ENCODE measurements at places on chromosomes 13 and 19.

GRCh38 chr19:29795461-29796172 lies 16.2 kb upstream of the CCNE1 start:
- DNase-seq = no peak

GRCh38 chr13:111121506-111121905 lies 6.4 kb downstream of the ARHGEF7 start:
- no peak for DNase-seq

GRCh38 chr13:20998649-20999415 lies 62.6 kb downstream of the LATS2 start:
- no peak for DNase-seq

- no peak for DNase-seq
Observed at GRCh38 chr13:40172149-40172591, 494.3 kb downstream of the FOXO1 start.

DNA sequence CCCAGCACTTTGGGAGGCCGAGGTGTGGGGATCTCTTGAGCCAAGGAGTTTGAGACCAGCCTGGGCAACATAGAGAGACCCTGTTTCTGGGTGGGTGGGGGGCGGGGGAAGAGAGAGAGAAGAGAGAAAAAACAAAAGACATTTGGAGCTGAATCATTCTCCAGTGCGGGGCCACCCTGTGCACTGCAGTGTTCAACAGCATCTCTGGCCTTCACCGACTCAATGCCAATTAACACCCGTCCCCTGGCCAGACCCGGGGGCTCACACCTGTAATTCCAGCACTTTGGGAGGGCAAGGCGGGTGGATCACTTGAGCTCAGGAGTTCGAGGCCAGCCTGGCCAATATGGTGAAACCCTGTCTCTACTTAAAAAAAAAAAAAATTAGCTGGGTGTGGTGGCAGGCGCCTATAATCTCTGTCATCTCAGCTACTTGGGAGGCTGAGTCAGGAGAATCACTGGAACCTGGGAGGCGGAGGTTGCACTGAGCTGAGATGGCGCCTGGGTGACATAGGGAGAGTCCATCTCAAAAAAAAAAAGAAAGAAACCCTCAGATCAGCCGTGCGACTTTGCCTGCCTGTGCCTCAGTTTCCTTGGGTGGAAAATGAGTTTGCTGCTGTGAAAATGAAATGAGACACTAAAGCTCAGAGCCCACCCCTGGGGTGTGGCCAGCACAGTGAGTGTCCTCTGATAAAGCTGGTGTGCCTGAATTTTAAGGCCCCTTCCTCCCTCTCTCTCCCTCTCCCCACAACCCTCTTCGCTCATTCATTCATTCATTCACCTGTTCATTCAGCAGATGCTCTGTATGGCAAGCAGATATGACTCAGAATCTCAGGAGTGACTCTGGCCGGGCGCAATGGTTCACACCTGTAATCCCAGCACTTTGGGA lies 6.4 kb downstream of the KLF2 start:
- no peak for DNase-seq

DNA sequence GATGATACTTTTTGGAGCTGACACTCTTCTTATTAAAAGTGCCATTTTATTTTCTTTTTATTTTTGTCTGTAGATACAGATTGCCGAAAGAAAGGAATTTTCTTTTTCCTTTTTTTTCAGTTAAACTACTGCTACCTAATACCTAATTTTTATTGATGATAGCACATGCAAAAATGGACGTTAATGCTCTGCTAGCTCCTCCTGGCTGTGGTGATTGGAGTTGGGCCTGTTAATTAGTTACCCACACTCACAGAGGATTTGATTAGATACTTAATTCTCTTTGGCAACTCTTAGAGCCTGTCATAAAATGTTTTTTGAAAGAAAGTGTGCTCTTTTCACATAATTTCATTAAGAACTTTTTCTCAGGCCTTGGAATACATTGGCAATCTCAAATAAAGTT lies 366.8 kb downstream of the DCT start:
- no peak for DNase-seq

DNA sequence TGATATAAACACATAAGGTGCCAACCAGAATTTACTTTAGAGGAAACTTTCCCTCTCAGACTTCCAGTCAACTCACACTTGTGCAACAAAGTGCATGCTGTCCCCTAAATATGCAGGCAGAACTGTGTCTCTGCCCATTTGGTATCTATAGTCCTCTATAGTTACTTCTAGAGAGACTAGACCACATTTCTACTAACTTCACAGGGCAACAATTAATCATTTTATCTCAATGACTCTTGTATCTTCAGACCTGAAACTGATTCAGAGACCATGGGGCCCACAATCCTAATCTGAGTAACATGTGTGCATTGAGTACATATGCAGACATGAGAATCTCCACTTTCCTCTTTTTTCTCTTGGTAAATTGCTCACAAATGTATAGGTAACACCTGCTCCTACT lies 158.1 kb downstream of the ZNF486 start:
- no peak for DNase-seq

- no peak for DNase-seq
Observed at GRCh38 chr13:71873418-71874247, 6.6 kb upstream of the DACH1 start.

DNA sequence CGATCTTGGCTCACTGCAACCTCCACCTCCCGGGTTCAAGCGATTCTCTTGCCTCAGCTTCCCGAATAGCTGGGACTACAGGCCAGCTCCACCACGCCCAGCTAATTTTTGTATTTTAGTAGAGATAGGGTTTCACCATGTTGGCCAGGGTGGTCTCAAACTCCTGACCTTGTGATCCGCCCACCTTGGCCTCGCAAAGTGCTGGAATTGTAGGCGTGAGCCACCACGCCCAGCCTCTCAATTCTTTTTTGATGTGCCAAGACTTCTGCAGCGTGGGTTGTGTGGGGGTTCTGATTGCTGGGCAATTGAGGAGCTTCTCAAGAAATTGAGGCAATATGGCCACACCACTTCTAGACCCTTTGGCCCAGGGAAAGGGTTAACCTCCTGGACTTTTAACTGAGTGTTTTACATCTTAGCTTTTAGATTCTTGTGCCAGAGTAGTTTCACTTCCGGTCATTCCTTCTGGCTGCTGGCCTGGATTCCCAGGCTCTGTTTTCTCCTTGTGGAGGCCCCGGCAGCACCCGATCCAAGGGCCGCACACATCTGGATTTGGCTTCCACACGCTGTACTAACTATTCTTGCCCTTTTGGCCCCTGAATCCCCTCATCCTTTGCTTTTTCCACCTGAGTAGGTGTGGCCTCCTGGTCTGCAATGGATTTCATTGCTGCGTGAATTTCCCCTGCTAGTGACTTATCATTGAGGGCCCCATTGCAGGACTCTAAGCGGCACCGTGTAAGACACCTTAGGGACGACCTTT lies 14.7 kb downstream of the SMARCA4 start:
- DNase-seq = no peak

DNA sequence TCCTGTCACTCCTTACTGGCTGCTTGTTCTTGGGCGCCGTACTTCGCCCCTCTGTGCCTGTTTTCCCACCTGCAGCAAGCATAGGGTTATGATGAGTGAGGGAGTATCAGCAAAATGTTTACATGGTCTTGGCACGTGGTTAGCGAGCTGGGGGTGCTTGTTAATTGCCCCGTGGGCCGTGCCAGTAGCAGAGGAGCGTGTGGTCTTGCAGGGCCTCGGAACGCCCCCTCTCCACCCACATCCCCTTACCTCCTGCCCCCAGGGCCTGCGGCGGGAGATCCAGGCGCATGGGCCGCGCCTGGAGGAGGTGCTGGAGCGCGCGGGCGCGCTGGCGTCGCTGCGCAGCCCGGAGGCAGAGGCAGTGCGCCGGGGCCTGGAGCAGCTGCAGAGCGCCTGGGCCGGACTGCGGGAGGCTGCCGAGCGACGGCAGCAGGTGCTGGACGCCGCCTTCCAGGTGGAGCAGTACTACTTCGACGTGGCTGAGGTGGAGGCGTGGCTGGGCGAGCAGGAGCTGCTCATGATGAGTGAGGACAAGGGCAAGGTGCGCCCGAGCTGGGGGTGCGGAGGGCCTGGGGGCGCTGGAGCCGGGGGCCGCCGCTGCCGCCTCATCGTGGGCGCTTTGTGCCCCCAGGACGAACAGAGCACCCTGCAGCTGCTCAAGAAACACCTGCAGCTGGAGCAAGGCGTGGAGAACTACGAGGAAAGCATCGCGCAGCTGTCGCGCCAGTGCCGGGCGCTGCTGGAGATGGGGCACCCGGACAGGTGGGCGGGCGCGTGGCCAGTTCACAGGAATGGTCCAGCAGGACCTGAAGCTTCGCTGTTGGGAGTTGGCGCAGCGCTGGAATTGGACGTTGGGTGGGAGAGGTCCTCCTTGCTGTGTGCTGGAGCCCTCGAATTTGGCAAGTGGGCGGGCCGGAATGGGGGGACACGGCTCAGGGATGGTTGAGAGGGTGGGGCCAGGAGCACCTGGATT lies 22.5 kb upstream of the SHKBP1 start:
- no peak for DNase-seq

- DNase-seq = peak; percentile 94
Observed at GRCh38 chr19:6516659-6517291, 14.1 kb upstream of the TNFSF9 start.

- DNase-seq = no peak
Observed at GRCh38 chr19:21698215-21698614, 69.2 kb downstream of the ZNF100 start.

DNA sequence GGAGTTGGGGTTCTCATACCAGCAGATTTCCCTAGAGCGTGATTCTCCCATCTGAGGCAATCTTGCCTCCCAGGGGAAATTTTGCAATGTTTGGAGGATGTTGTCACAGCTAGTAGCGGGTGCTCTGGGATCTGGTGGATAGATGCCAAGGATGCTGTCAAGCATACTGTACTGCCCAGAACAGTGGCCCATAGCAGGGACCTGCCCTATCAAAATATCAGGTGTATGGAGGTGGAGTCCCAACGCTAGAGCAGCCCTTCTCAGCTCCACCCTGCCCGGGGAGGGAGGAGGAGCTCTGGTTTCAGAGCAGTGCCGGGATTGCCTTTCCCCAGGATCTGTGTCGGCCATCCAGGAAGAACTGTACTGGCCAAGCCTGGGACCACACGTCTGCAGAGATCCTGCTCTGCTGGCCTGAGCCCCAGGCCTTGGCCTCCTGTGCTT lies 10.9 kb upstream of the QTRT1 start:
- no peak for DNase-seq

DNA sequence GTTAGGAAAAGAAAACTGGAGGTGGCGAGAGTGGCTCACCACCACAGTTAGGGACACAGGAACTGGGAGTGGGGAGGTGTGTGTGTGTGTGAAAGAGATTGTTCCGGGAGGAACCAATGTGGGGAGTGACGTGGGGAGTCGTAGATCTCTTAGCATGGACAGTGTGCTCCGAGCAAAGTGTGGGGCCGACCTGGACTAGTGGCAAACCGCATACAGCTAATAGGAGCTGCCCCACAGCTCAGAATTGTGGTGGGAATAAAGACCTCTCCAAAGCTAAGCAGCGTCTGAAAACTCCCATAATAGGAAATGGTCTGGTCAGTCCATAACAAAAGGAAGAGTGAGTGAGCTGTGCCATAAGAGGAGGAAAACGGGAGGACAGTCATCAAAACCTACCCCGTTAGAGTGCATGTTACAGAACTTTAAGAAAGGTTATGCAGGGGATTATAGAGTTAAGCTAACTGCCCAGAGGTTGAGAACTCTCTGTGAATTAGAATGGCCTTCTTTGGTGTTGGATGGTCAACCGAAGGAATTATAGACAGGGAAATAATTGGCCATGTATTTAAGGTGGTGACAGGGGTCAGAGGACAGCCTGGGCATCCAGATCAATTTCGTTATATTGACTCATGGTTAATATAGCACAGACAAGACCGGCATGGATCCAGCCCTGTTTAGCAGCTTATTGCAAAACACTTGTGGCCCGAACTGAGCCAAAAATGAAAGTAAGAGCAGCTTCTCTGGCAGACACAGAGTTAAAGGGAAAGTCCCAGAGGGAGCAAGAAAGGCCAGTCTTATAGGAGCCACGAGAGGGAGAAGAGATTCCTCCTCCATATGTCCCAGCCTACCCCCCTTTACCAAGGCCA lies 8.9 kb upstream of the SLC15A1 start:
- no peak for DNase-seq

DNA sequence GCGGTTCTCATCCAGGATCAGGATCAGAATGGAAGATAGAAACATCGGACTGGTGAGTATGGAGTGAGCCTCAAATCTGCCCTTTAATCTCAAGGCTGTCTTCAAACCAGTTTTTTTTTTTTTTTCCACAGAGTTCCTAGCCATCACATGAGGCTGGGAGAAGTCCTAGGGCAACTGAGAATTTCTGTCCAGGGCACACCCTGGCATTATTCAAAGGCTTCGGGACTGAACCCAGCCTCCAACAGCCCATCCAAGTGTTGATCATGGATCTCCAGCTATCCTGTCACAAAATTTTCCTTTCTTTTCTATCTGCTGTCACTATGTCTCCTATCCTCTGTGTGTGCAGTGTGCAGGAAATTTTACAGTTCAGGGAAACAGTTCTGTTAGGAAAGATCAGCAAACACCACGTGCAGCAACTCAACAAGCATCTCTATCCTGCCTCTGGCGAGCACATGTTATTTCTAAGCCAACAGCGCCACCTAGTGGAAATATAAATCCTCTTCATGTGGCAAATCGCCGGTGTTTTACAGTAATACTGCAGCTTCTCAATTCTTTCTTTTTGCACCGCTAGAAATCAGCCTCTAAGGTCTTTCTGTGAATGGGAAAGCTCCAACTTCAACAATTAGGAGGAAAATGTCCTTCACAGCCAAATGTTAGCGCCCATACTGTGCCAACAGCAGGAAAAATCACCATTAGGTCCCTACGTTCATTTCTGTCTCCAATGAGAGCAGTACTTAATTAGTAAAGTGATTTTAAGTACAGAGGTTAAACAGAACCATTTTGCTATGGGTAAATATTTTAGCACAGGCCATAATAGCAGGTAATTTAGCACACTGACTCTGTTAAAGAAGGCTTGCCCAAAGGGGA lies 21.4 kb upstream of the ZNF181 start:
- no peak for DNase-seq

GRCh38 chr19:34692549-34692948 lies 15.1 kb downstream of the ZNF302 start:
- DNase-seq = no peak

DNA sequence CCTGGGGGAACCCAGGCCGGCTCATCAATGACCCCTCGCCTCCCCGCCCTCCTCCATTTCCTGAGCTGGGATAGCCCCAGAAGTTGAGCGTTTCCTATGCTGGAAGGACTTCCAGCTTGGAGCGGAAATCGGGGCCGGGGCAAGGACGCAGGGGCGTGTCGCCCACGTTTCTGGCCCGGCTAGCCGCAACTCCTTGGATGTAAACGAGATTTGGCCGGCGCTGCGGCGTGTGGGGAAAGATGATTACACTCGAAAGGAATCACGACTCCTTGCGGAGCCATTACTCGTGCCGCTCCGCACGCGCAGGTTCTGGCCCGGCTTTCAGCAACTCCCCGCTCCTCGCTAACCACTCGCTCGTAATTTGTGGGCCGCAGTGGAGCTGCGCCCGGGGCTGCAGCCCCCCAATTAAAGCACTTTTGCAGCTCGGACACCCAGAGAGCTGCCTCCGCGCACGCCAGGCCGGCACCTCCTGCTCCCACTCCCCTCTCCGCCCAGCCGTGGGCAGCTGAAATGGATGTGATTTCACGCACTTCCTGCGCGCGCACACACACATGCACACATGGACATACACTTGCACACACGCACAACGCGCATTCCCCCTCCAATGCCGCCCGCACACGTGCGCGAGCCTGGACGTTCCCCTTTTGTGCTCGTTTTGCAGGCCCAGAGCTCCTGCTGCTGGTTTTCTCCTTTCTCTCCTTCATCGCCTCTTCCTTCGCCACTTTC lies 15.7 kb downstream of the ZIC5 start:
- no peak for DNase-seq

- no peak for DNase-seq
Observed at GRCh38 chr13:20019043-20019442, 60.5 kb downstream of the ZMYM2 start.

Measured in stimulated activated CD8-positive, alpha-beta memory T cell treated with anti-CD3 and anti-CD28 coated beads, Interleukin-15, amount 100 ng/mL, for 24 hours (primary cell).